ENCODE measurements at places on chromosomes 4 and X. TPM values are rescaled to one million over a fixed set of nuclear protein-coding genes. Genes with fewer than 3 reads are reported as not detected.
A peak's percentile ranks its signal among the peaks of the same experiment; 100 is the strongest.

DNA sequence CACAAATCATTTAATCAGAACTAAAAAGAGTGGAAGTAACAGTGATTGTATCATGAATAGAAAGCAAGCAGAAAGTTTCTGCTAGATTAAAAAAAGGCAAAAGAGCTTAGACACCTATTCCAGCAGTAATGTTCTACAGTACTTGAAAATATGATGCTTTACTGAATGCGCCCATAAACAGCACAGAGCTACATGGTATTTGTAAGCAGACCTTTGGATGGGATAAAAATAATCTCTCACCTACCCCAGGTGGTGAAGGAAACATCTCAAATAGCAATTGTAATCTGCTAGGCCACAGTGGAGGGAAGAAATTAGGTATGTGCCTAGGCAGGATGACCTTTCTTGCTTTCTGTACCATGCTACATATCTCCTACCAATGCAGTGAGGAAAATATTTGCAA is 280.9 kb upstream of the PRKX start:
- DNase-seq: no peak

GRCh38 chrX:126551725-126552312 is 795 bp downstream of the DCAF12L1 start:
- DNase-seq: peak; percentile 11

DNA sequence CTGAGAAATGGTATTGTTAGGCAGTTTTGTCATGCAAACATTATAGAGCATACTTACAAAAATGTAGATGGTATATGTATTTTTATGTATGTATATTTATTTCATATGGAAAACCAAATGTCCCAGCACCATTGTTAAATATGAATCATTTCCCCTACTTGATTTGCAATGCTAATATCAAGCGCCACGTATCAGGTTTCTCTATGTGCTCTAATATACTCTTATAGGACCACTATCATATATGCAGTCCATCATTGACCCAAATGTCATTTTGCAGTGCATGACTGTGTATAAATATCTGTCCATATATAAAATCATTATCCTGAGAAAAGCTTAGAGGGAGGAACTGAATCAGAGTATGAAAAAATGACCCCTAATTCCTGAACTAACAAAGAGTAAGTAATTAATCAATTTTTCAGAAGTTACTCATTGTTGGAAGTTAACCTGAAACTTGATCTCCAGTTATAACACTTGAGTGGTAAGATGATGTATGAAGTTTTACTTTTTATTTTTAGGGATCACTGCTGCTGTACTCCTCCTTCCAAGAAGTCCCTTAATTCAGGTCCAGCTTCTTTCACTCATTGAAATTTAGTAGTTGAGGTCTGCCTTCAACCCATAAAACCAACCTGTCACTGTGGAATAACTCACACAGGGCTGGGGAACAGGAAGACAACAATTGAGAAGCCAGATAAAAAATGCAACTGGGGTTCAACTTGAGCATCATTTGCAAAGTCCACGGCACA is 134.8 kb upstream of the LDB2 start:
- no peak for DNase-seq

The BEND2 gene
- total RNA-seq: not detected

- no peak for DNase-seq
Measured at GRCh38 chr4:11430536-11430935, 1.8 kb upstream of the HS3ST1 start.

The DCAF4L1 gene
- 0.09 TPM for total RNA-seq

GRCh38 chr4:95272797-95273196 is 276.0 kb downstream of the UNC5C start:
- no peak for DNase-seq

- no peak for DNase-seq
Measured at GRCh38 chr4:38576767-38577166, 87.2 kb upstream of the KLF3 start.

- DNase-seq: no peak
Measured at GRCh38 chrX:85561231-85561630, 181.8 kb upstream of the POF1B start.

The TMEM47 gene
- 15.7 TPM for total RNA-seq

The PPP1R3F gene
- 11.3 TPM for total RNA-seq

The ARHGAP6 gene
- total RNA-seq: 0.55 TPM

DNA sequence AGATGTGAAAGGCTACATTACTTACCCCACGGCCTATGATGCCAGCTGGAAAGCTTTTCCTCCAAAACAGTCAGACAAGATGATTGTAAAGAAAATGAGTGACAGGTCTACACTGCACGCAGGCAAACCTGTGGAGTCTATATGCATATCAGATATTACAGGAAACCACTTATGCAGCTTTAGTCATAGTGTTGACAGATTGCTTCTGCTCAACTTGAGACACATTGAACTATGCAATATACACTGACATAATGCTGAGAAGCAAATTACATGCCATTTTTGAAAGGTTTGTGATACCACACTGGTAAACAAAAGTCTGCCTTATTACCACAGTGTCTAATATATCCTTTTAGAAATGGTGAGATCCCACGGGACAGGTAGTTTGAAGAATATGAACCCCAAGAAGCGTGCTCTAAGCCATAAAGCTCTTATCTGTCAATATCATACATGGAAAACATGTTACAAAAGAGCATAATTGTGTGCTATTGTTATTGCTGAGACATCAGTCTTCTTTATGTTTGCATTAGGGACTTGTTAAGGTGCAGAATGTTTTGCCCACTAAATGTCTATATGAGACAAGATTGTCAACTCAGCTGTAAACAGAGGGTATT is 1835.8 kb upstream of the TENM3 start:
- DNase-seq: no peak

- DNase-seq: no peak
Measured at GRCh38 chr4:53592122-53592521, 836 bp upstream of the LNX1 start.

The SPANXA1 gene
- total RNA-seq: not detected

GRCh38 chr4:106266201-106266600 is 49.8 kb downstream of the TBCK start:
- no peak for DNase-seq

The BANK1 gene
- 0.68 TPM for total RNA-seq

DNA sequence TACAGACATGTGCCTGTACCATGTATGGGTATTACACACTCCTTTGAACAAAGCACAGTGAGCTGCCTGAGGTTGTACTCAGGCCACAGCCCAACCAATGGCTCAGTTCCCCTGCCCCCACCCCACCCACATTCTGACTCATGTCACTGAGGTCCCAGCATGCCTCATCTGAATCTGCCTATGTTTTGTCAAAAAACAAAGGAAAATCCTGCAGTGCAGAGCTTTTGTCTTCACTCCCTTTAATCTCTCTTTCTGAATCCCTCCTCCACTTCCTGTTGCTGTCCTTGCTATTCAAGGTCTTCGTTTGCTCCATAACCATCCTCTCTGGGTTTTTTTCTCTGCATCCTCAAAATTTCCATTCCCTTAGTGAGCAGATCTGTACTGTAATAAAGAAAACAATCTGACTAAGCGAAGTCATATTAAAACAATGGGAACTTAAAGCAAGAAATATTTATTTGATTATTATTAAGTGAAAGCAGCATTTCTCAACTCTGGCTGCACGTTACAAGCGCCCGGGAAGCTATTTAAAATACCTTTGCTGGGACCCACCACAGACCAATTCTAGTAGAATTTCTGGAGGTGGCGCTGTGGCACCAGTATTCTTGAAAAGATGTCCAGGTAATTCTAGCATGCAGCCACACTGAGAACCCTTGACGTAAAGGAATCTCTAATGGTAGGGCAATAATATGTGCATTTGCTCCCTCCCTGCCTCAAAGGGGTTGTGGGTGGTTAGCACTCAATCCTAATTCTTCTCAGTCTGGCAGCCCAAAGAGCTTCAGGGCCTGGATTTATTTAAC is 8.7 kb downstream of the GUCY2F start:
- DNase-seq: peak; percentile 50

The DGAT2L6 gene
- not detected for total RNA-seq

All from WTC11 (cell line).